Kidney (tissue), 22 donors: ENCODE measurements at places on chromosomes 5 and 9. TPM values are rescaled to one million over a fixed set of nuclear protein-coding genes. Genes with fewer than 3 reads are reported as not detected.

Gene GLRA1
- not detected for total RNA-seq

Gene JAKMIP2
- 0.38 TPM for total RNA-seq

Gene DMRT3
- total RNA-seq = not detected

Gene ANKRD31
- 0.38 TPM for total RNA-seq

Gene ENG
- 135 TPM for total RNA-seq
